Stimulated activated CD4-positive, alpha-beta T cell treated with anti-CD3 and anti-CD28 coated beads, Interleukin-1b, Interleukin-23, amount 100 ng/mL, for 1 hour (primary cell): ENCODE measurements at places on chromosomes 16 and 17.

DNA sequence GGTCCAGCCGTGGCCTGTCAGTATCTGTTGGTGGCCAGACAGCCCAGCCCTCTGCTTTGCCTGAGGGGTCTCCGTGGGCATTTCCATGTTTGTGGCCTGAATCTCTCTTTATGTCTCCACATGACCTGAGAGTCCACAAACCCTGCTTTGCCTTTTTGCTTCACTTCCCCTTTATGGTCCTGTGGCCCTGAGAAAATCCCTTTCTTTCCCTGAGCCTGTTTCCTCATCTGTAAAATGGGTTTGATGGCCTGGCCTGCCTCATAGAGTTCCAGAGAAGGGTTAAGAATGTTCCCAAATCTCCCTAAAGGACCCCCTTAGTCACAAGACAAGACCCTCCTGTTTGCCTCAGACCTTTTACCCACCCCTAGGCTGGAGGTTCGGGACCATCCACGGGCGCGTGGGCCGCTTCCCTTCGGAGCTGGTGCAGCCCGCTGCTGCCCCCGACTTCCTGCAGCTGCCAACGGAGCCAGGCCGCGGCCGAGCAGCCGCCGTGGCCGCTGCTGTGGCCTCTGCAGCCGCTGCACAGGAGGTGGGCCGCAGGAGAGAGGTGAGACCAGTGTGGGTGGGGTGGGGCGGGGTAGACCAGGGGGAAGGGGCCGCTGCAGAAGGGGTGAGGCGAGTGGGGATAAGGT, 26.2 kb upstream of the ALKBH5 start:
- no peak for DNase-seq

- DNase-seq = no peak
Observed at GRCh38 chr16:81582655-81583441, 138.2 kb downstream of the CMIP start.

DNA sequence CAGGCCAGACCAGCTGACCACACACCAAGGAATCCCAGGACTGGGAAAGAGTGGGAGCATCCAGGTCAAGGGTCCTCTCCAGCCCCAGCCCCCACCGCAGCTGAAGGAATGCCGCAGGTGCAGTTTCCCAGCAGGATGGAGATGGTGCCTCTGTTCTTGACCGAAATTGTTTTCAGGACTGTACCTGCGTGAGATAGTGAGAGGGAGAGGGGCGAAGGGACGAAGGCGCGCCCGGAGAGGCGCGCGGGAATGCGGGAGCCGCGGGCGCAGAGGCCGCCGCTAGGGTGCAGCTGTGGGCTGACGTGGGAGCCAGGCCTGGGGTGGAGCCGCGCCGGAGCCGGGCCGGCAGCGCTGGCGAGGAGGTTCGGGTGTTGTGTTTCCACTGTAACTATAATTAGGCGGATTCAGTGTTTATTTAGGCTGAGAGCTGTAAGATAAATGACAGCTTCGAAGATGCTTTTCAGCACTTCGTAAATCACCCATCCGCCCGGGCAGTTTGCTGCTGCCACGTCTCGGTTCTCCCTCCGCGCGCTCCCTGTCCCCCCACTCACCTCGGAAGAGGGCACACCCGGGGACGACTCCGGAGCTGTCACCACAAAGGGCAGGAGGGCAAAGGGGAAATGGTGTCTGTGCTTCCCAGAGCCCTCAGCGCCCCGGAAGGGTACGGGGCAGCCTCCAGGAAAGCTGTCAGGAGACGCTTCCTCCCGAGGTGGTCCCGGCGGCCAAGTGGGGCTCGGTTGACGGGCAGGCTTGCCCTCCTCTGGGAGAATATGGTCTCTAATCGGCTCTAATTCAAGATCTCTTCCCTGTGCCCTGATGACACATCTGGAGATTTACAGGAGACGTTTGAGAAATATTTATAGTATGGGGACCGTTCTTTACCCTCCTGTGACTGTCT, 38.2 kb downstream of the HOXB1 start:
- DNase-seq = peak; percentile 43

DNA sequence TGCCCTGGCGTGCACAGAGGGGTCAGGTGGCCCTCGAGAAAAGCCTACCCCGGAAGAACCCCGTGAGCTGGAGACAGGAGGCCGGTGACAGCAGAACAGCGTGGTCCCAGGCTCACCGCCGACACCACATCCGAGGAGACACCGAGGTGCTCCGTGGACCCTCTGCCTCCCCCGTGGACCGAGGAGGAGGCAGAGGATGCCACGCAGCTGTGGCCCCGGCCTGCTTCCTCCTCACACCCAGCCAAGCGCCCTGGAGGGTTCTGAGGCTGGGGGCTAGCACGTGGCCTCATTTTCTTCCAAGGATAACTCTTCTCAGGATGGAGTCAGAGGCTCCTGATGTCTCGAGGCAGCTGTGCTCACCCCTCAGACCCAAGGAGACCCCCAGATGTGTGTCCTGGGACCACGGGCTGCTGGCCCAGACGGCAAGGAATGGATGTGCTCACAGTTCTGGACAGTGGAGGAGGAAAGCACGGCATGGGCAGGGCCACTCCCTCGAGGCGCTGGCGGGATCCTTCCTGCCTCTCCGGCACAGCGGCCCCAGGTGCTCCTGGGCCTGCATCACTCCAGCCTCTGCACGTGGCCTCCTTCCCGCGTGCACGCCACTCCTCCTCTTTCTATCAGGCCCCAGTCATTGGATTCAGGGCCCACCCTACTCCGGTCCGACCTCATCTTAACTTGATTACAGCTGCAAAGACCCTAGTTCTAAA, 4.4 kb upstream of the PVALEF start:
- no peak for DNase-seq

DNA sequence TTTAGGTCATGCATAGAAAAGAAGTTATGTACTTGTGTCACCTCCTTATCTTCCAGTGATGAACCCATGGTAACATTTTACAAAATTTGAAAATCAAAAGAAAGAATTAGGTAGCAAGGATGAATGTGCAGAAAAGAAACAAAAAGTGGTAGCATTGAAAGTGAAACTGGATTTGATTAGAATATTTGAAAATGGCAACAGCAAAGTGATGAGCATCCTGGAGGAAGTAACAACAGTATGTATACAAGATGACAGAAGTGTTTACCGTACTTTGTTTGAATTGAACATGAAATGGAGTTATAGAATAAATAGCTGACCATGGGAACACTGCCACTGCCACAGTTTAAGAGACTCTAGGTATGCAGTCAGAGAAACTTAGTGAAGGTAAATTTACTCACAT, 1313.1 kb downstream of the CDH11 start:
- DNase-seq = no peak

GRCh38 chr17:79838522-79839274, 542 bp downstream of the CBX4 start:
- no peak for DNase-seq

DNA sequence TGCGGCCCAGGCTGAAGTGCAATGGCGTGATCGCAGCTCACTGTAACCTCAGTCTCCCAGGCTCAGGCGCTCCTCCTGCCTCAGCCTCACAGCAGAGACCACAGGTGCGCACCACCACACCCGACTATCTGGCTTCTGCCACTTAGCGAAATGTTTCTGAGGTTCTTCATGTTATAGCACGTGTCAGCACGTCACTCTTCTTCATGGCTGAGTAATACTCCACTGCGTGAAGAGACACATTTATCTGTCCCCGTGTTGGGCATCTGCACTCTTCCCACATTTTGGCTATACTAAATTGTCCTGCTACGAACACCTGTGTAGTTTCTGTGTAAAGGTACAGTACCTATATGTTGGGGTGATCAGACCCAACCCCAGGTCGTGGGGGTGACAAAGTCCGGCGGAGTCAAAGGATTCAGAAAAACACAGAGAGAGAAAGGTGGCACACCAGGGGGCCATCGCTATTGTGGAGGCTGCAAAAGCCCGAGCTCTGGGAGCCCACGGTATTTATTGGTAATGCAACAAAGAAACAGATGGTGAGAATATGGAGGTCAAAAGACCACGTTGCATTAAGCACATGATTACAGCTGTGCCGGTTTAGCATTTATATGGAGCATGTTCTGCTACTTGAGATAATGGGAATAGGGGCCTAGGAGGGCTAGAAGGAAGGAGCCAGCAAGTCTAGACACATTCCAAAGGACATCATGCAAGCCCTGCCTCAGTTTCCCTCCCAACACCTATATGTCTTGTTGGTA, 851 bp upstream of the DPEP1 start:
- DNase-seq = no peak

DNA sequence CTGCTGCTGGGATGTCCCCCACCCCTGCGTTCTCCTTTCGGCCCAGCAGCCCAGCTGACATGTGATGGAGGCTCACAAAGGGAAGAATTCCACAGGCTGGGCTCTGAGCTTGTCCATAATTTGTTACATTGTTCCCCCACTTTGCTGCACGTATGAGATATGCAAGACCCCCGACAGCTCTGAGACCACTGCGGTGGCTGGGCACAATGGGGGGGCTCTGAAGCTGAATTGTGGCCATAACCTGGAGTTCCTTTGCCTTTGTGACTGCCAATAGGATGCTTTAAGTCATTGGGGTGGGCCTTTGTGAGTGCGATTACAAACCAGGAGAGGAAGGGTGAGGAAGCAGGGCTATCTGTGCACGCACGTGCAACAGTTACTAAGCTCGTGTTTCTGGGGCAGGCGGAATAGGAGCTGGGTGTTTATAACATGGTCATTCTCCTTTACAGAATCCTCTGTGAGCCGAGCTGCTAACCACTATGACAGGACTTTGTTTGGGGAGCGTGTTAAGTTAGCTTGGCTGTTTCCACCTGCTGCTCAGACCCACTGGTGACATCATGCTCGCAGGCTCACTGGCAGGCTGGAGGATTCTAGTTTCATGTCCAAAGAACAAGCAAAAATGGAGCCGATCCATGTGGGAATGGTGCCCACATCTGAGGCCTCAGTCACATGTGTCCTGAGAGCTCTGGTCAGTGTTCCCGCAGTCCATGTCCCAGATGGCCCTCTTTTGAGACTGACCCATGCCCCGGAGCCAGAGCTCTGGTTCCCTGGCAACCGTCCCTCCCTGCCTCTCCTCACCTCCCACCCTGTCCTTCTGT, 208.3 kb upstream of the SALL1 start:
- no peak for DNase-seq

DNA sequence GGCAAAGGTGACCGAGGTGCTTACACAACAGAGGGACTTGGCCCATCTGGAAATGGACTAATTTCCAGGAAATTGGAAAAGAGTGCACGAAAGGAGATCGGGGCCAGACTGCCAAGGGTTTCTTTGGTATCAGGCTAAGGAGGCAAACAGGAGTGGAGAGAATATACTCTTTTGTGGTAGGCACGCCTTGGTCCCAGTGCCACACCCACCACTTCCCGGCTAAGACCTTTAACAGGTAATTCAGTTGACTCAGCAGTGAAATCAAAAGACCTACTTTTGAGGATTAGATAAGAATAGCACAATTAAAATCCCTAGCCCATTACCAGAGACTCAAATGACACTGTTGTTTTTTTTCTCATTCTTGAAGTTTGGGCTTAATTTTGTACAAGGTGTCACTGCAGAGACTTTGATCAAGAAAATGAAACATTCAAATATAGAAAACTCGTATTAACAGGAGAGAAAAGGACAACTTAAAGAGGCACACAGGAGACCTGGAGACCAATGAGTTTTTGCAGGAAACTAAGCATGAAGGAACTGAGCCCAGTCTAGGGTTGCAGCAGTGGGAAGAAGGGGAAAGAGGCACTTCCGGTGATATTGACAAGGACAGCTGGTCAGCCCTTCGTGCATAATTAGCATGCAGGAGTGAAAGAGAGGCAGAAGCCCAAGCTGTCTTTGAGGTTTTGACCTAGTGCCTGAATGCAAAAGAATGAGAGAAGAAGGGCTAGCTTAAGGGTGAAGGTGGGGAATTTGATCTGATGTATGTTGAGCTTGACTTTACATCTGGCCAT, 265.5 kb upstream of the CCL2 start:
- no peak for DNase-seq

- no peak for DNase-seq
Observed at GRCh38 chr17:48021934-48022333, 15.7 kb downstream of the COPZ2 start.

DNA sequence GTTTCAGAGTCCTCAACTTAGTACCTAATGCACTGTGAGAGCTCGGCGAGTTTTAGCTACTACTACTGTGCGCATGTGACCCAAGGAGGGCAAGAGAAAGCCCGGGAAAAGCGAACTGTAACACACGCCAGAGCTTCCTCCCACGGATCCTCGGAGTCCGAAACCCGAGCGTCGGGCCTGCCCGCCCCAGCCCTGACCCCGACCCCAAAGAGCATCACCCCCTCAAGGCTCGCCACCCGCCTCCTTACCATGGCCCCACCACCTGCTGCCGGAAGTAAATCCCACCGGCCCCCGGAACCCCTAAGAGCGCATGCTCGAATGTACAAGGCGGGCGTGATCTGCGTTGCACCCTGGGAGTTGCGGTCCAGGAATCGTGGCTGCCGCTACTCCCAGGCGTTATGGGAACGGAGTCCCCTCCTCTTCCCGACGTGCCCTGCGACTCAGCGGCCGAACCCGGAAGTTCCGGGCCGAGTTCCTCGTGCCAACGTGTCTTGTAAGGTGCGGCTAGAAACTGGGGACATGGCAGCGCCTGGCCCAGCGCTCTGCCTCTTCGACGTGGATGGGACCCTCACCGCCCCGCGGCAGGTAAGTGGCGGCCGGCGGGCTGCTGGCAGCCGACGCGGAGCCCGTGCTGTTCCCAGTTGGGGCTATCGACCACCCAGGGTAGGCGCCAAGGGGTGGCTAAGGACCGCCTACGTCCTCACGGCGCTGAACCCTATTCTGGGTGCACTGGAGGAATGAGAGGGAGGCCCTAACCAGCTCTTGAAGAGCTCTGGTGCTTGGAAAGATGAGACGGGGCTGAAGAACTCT, at the start of the genes PMM2 and TMEM186:
TSS of gene PMM2 (plus strand) at position 476 of the 810 bp plus-strand sequence. CDS start at position 520, 44 bp downstream.
TSS of gene TMEM186 (minus strand) at position 276 of the 810 bp plus-strand sequence. CDS start at position 251, 25 bp downstream.
- DNase-seq = peak; percentile 84

GRCh38 chr17:12007466-12007865, 10.2 kb upstream of the ZNF18 start:
- no peak for DNase-seq

DNA sequence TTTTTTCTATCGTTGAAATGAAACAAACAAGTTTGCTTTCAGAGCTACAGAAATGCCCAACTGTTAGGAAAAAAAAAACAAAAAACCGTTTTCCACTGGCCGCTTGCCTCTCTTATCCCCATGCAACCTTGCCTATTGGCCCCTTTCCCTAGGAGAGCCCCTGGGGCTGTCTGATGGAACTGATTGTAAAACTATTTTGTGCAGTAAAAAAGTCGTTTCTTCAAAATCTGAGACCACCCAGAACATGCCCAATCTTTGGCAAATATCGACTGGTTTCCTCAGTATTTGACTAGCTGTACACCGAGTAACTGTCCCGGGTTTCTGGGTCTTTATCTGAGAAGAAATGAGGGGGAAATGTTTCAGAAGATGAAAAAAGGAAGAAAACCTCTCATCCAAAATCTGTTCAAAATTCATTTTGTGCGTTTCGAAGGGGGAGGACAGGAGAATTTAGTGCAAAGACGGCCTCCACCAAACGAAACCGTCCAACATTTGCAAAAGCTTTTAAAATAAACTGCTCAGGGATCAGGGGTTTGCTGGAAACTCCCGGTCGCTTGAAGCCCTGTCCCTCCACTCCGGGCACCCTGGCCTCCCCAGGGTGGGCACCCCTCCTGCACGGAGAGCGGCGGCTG, 1.1 kb upstream of the GNAO1 start:
- DNase-seq = no peak

- no peak for DNase-seq
Observed at GRCh38 chr16:47449788-47450187, 11.1 kb downstream of the ITFG1 start.

GRCh38 chr16:8961811-8962390, 1.8 kb downstream of the USP7 start:
- DNase-seq = no peak

- DNase-seq = no peak
Observed at GRCh38 chr17:60155815-60156214, 6.0 kb downstream of the CA4 start.

GRCh38 chr17:80195671-80196529, 24.2 kb downstream of the SGSH start:
- peak; percentile 40 for DNase-seq
